Activated T-cell treated with anti-CD3 and anti-CD28 coated beads, Interleukin-2, amount 50 U/mL, for 24 hours (primary cell): ENCODE measurements at places on chromosomes 13 and 19.

DNA sequence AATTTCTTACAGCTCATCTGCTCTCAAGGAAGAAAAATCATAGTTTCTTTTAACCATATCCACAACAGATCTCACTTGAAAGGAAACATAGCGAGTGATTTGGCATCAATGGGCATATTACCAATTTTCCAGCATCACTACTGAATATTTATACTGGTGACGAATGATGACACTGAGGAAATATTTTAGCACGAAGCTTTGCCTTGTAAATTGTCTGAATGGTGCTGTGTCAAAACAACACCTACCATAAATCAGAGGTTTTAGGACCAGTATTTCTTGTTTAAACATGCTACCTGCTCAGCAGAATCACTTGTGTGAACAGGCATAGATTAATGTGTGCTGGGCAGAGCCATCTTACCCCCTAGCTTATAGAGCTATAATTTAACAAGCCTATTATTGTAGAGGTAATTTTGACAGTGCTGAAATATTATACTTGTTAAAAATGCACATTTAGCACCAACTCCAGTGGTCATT, 146.8 kb downstream of the ABCC4 start:
- no peak for DNase-seq
- H3K4me1 ChIP-seq, result peaks cover 13% of the 10 kb centered on the region
- no peak overlapping the region for H3K4me3 ChIP-seq
- H3K27ac ChIP-seq, result no peak overlapping the region
- H3K27me3 ChIP-seq, result no peaks in the 10 kb centered on the region

DNA sequence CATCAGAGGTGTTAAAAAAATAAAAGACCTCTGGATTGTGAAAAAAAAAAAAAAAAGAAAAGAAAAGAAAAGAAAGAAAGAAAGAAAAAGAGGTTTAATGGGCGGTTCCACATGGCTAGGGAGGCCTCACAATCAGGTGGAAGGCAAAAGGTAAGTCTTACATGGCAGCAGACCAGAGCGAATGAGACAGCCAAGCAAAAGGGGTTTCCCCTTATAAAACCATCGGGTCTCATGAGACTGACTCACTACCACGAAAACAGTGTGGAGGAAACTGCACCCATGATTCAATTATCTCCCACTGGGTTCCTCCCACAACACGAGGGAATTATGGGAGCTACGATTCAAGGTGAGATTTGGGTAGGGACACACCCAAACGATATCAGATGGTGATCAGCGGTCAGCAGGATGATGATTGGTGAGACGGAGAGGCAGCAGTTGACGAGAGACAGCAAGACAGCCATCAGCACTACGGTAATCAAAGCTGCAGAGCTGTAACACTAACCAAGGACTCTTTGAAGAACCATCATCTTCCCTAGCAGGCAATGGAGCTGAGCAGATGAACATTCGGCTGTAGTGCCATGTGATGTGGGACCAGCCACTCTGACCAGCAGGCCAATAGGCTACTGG, 3.9 kb upstream of the CD209 start:
- peaks cover 35% of the 10 kb centered on the region for H3K4me1 ChIP-seq
- peak; percentile 65 for DNase-seq
- H3K36me3 ChIP-seq, result peaks cover 4% of the 10 kb centered on the region
- peak overlapping the region; percentile 78 for H3K27ac ChIP-seq
- peaks cover 41% of the 10 kb centered on the region for H3K27me3 ChIP-seq
- no peak overlapping the region for H3K4me3 ChIP-seq

DNA sequence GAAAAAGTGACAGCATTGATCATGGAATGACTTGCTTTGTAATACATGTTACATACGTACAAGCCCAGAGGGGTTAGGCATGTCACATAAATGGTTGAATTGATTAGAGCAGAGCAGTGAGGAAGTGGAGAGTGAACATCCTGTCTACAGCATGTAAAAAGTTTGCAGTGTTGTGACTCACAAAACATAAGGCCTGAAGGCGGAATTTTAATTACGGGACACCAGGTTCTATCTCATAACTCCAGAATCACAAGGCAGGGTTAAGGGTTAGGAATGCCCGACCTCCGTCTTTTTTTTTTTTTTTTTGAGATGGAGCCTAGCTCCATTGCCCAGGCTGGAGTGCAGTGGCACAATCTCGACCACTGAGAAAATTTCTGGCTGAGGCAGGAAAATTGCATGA, 83.9 kb downstream of the MUC16 start:
- no peak overlapping the region for H3K4me3 ChIP-seq
- peaks cover 25% of the 10 kb centered on the region for H3K27me3 ChIP-seq
- no peaks in the 10 kb centered on the region for H3K36me3 ChIP-seq
- H3K4me1 ChIP-seq, result no peaks in the 10 kb centered on the region
- no peak for DNase-seq

GRCh38 chr19:12244370-12244769, 50.3 kb downstream of the ZNF44 start:
- H3K27me3 ChIP-seq, result no peaks in the 10 kb centered on the region
- no peaks in the 10 kb centered on the region for H3K4me1 ChIP-seq
- no peak overlapping the region for H3K27ac ChIP-seq
- H3K4me3 ChIP-seq, result no peak overlapping the region
- DNase-seq, result no peak

DNA sequence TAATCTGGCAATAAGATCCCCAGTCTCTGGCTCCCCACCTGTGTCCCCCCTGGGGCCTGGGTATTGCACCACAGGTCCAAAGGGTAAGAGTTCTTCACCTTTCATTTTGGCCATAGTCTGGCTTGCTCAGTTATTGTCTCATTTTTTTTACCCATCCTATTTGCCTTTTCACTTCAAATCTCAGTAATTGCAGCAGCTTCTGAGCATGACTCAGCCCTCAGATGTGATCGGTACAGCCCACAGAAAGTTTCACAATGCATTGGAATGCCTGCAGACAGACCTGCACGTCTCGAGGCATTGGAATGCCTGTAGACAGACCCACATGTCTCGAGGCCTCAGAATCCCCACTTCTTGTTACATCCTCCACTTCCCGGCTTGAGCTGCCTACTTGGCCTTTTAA, 173.6 kb downstream of the NUFIP1 start:
- H3K4me3 ChIP-seq, result no peak overlapping the region
- no peaks in the 10 kb centered on the region for H3K36me3 ChIP-seq
- peaks cover 36% of the 10 kb centered on the region for H3K27me3 ChIP-seq
- peak; percentile 43 for DNase-seq
- H3K27ac ChIP-seq, result peak overlapping the region; percentile 35

DNA sequence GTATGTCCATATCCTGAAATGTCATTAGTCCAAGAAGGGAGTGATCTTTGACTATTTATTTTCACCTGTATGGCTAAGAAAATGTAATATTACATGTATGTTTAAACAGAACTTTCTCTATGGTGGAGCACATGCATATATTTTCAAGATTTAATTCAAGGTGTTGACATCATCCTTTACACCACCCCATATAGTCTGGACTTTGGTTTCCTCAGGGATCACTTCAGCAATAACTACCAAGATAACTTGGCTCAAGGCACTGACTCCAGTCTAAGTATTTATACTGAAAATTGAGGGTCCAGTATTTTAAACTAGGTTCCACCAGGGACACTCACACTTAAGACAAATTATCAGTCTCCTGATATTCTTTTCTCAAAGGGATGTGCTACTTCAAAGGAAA, 660.6 kb downstream of the EFNB2 start:
- DNase-seq, result no peak
- no peaks in the 10 kb centered on the region for H3K4me1 ChIP-seq
- no peaks in the 10 kb centered on the region for H3K27me3 ChIP-seq
- H3K4me3 ChIP-seq, result no peak overlapping the region
- no peaks in the 10 kb centered on the region for H3K36me3 ChIP-seq

DNA sequence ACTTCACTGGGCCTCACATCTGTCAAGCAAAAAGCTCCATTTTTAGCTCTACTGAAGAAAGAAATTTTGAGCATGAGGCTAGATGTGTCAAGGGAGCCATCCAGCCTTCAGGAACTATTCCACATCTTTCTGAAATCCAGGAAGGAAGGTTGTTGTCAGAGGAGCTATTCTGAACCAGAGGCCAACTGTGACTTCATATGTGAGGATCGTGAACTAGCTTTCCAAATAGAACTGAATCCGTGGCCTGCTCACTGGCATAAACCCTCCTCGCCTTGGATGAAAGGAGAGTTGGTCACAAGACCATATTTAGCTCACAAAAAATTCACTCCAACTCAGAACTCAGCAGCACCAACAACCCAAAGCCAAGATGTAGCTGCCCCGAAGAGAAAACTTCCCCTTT, 195.8 kb downstream of the FOXO1 start:
- H3K27me3 ChIP-seq, result no peaks in the 10 kb centered on the region
- peaks cover 16% of the 10 kb centered on the region for H3K4me1 ChIP-seq
- no peak overlapping the region for H3K4me3 ChIP-seq
- DNase-seq, result no peak

- no peak overlapping the region for H3K4me3 ChIP-seq
- DNase-seq, result no peak
- peaks cover 2% of the 10 kb centered on the region for H3K4me1 ChIP-seq
Measured at GRCh38 chr19:35311901-35312665, 16.9 kb upstream of the CD22 start.

GRCh38 chr19:42634409-42635232, 39.9 kb upstream of the CEACAM8 start:
- H3K36me3 ChIP-seq, result no peaks in the 10 kb centered on the region
- H3K4me1 ChIP-seq, result peaks cover 10% of the 10 kb centered on the region
- H3K4me3 ChIP-seq, result no peak overlapping the region
- no peak overlapping the region for H3K27ac ChIP-seq
- peak; percentile 47 for DNase-seq

DNA sequence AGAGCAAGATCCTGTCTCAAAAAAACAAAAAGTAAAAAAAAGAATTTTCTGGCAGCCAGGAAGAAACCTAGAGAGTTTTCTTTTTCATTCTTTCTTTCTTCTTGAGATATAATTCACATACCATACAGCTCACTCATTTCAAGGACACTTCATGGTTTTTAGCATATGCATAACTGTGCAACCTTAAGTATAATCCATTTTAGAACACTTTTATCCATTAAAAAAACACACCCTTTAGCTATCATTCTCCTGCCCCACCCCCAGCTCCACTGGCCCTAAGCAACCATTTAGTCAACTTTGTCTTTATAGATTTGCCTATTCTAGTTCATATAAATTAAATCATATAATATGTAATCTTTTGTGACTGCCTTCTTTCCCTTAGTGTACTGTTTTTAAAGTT, 8.1 kb upstream of the IPO5 start:
- H3K4me3 ChIP-seq, result no peak overlapping the region
- DNase-seq, result no peak
- no peak overlapping the region for H3K27ac ChIP-seq
- peaks cover 6% of the 10 kb centered on the region for H3K27me3 ChIP-seq
- H3K36me3 ChIP-seq, result no peaks in the 10 kb centered on the region
- H3K4me1 ChIP-seq, result peaks cover 5% of the 10 kb centered on the region

DNA sequence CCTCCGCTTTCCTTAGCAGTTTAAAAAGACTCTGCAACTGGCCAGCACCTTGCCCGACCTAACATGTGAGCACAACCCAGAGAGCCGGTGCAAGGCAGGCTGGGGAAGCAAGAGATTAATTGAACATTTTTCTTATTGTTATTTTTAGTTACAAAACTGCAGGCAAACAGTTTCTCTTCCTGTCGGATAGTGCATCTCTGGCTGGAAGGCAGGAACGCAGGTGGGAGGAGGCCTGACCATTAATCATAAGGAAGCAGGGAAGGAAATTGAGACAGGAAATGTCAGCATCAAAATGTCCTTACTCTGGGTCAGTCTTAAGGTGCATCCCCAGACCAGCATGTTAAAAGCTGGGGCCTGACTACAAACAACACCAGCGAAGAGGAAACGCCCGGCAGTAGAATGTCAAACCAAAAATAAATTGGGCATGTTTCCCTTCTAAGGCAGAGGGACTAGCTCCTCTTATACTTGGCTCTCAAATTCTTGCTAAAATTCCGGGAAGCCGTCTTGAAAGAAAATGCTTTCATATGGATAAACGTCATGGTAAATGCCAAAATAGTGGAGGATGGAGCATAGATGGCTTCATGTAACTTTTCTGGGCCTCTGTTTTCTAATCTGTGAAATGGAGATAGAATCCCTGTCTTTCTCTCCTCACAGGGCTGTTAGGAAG, 226.8 kb downstream of the RAP2A start:
- no peak for DNase-seq
- H3K27me3 ChIP-seq, result peaks cover 28% of the 10 kb centered on the region
- no peak overlapping the region for H3K4me3 ChIP-seq
- no peak overlapping the region for H3K27ac ChIP-seq
- H3K36me3 ChIP-seq, result no peaks in the 10 kb centered on the region
- no peaks in the 10 kb centered on the region for H3K4me1 ChIP-seq

- H3K27ac ChIP-seq, result no peak overlapping the region
- DNase-seq, result peak; percentile 48
- H3K27me3 ChIP-seq, result peaks cover 49% of the 10 kb centered on the region
- peaks cover 11% of the 10 kb centered on the region for H3K4me1 ChIP-seq
- no peaks in the 10 kb centered on the region for H3K36me3 ChIP-seq
- peak overlapping the region; percentile 10 for H3K4me3 ChIP-seq
Measured at GRCh38 chr19:2302319-2303210, 5.4 kb downstream of the LINGO3 start.

DNA sequence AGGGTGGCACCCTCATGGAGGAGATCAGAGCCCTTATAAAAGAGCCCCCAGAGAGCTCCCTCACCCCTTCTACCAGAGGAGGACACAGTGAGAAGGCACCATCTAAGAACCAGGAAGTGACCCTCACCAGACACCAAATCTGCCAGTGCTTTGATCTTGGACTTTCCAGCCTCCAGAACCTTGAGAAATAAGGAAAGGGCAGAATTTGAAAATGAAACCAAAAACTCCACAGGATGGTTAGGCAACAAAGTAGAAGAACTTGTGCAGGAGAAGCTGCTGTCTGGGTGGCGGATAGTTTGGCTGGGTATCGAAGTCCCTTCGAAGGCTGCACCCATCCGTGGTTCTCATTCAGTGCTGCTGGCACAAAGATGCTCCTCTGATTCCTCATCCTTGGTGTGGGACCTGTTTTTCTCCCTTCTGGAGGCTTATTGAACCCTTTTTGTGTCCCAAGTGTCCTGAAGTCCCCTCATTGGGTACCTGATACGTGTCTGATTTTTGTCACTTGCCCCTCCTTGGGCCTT, 130.8 kb downstream of the KDM4B start:
- H3K27ac ChIP-seq, result no peak overlapping the region
- H3K27me3 ChIP-seq, result no peaks in the 10 kb centered on the region
- no peak for DNase-seq
- H3K4me3 ChIP-seq, result no peak overlapping the region

GRCh38 chr19:15393963-15394362, 14.4 kb upstream of the AKAP8 start:
- H3K36me3 ChIP-seq, result peaks cover 83% of the 10 kb centered on the region
- H3K27me3 ChIP-seq, result no peaks in the 10 kb centered on the region
- no peak overlapping the region for H3K4me3 ChIP-seq
- no peak overlapping the region for H3K27ac ChIP-seq
- H3K4me1 ChIP-seq, result peaks cover 12% of the 10 kb centered on the region

DNA sequence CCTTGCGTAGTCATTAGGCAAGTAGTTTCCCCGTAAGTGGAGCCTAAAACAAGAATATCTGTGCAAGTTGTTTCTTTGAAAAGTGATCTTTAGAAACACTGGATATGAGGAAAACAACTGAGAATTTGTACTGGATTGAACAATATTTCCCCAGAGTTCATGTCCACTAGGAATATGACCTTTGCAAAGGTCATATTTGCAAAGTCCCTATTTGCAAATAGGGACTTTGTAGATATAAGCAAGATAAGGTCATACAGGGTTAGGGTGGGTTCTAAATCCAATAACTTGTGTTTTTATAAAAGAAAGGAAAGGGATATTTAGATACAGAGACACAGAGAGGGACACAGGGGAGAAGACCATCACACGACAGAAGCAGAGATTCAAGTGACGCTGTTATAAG, 489.2 kb upstream of the ATXN8OS start:
- H3K36me3 ChIP-seq, result no peaks in the 10 kb centered on the region
- no peak for DNase-seq
- no peak overlapping the region for H3K27ac ChIP-seq
- no peaks in the 10 kb centered on the region for H3K27me3 ChIP-seq
